ENCODE measurements at places on chromosomes 5 and 9. TPM values are rescaled to one million over a fixed set of nuclear protein-coding genes. Genes with fewer than 3 reads are reported as not detected.

DNA sequence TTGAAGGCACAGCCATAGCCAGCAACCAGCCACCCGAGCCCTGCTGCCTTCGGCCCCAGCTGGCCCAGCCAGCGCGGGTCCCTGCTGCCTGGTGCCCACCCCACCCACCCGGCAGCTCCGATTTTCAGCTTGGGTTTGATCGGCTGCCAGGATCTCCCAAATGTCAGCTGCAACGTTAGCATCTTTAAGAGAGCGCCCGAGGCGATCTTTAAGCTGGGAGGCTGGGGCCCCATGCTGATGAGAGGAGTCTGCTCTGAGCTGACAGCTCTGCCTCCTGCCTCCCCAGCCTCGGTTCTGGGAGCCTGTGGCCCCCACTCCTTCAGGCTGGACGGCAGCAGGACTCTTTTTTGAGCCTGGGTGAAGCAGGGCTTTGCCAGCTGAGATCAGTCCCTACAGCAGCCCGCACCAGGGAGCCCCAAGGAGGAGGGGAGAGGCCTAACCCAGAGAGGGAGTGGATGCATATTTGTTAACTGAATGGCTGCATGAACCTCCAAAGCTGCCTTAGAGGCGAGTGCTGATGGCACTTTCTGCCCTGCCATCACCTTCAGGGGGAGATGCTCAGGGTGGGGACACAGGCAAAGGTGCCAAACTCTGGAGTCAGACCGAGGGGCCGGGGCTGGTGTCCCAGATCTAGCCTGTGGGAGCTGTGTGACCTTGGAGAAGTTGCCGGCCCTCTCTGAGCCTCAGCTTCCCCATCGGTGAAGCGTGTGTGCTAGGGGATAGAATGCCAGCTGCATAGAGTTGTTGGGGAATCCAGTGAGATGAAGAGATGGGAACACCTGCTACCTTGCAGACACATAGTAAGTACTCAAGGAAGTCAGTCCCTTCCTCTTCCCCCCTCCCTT is 165.5 kb downstream of the C9orf50 start:
- no peak for DNase-seq

The SCAI gene
- total RNA-seq: 25.1 TPM

- DNase-seq: no peak
These were observed 34.7 kb upstream of the JMY start for GRCh38 chr5:79201206-79201605.

DNA sequence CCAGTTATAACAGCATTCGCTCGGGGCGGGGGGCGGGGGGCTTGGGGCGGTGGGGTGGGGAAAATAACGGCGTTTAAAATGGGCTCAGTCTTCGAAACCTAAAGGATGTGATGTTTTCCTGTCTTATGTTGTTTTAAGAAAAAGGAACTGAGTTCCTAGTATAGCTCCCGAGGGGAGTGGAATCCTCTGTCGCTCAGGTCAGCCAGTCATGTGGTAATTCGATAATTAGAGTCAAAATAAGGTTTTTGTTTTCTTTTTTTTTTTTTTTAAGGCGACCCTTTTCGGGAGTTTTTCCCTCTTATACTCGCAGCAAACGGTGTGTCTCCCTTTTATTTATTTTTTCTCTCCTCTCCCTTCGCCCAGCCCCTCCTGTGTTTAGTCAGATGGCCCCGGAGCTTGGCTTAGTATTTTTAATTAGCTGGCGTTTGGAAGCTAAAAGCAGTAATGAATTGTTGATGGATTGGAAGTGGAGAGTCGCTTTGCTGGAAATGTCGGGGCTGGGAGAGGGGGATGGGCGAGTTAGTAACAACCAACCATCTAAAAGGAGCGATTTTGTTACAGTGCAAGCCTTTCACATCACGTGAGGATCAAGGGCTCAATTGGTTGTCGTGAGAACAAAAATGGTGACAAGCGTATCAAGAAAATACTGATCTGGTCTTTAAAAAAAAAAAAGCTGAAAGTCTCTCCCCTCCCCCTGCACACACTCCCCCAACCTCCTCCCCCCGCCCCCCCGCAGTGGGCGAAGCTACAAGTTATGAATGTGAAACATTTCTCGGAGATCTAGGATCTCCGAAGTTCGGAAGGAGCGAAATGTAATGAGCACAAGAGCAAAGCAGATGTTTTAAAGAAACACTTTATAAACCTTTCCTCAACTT is 714 bp upstream of the ZNF608 start:
- DNase-seq: peak; percentile 94

DNA sequence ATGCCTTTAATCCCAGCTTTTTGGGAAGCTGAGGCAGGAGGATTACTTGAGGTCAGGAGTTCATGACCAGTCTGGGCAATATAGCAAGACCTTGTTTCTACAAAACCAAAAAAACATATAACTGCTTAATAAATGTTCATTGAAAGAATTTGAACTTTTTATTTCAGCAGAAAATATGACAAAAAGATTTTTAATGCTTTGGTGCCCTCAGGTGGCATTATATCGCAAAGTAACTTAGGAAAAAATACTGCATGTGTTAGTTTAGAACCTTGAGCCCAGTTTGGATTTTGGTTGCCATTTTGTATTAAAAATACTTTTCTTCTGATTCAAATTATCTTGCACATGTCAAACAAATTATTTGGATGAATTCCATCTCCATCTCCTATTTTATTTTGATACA is 103.2 kb downstream of the GPBP1 start:
- no peak for DNase-seq

DNA sequence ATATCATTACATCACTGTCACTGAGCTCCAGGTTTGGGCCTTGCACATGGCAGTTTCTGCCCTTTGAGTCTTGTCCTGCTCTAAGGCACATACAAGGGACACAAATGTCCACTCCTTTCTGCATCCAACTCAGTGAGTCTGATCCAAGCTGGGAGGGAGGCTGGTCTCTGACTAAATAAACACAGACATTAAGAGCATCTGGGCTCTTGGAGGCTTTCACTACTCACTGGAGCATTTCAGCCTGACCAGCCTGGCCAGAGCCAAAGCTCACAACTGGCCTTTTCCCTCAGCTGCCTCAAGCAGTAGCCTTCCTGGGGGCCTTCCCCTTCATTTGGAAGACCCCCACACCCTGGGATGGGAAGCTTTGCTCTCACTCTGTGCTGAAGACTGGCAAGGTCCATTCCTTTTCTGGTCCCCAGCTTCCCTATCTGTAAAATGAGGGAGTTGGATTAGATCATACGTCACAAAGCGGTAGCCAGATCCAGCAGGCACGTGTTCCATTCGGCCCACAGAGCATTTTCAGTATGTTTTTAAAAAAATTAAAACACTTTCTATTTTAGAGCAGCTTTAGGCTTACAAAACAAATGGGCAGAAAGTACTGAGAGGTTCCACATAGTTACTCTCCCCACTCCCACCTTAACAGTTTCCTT is 58.6 kb upstream of the XPA start:
- DNase-seq: no peak

All from urinary bladder (tissue), 4 donors.